D721Med (cell line): ENCODE measurements at places on chromosomes 7 and 10.

GRCh38 chr10:71854031-71854430, 3.0 kb upstream of the PSAP start:
- no peak for DNase-seq

DNA sequence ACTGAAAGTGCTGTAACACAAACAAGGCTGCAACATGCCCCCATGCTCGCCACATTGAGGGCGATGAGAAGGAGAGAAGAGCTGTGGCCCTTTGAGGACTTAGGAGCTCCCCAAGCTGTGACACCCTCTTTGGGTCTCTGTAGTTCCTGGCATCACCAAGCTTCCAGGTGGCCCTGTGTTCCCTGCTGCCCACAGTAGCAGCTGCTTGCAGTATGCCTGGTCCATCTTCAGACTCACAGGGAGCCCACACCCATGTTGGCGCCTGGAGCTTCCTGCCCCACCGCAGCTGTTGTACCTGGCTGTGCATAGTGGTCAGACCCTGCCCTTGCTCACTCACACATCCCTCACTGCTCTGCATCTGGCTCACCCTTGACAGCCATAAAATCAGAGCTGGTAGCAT, 401.2 kb upstream of the NRG3 start:
- DNase-seq, result no peak

- DNase-seq, result no peak
Measured at GRCh38 chr10:49187950-49188761, at the start of gene TMEM273. TSS of gene TMEM273 (minus strand) at chr10:49188391. CDS start at chr10:49188336, 55 bp downstream.

GRCh38 chr10:34739915-34740314, 75.2 kb downstream of the PARD3 start:
- DNase-seq, result no peak

- DNase-seq, result no peak
Measured at GRCh38 chr10:17144032-17144431, 14.4 kb upstream of the CUBN start.

GRCh38 chr10:103188853-103189252, 4.2 kb downstream of the NT5C2 start:
- DNase-seq, result no peak
